Cardiac muscle cell (in vitro differentiated cells and primary cell): ENCODE measurements at places on chromosomes 2 and 18. TPM values are rescaled to one million over a fixed set of nuclear protein-coding genes. Genes with fewer than 3 reads are reported as not detected.

DNA sequence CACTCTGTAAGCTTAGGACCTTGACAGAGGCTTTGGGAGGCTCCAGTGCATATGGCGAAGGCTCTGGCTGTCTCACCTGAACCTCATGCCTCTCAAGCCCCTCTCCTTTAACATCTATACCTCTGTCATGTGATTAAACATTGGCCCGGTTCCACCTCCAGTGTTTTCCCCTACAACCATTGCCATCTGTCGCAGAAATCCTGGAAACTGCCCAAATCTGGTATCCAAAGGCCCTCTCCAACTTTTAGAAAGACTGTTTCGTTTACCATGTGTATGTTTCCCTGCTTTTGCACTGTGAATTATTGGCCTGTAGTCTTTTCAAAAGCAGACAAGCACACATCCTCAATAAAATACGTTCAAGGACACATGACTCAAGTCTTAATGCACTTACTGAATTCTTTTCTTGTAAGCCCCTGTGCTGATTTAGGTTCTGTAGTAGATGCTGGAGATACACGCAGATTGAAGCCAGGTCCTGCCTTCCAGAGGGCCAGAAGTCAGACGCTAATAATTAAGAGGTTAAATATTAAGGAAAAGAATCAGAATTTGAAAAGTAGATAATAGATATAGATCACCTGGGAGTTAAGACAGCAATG, 386.4 kb upstream of the SLC14A2 start:
- no peak for DNase-seq

GRCh38 chr2:109195193-109196045, 66.4 kb downstream of the SH3RF3 start:
- no peak for DNase-seq

GRCh38 chr2:148538375-148538774, 106.2 kb upstream of the EPC2 start:
- DNase-seq: no peak

GRCh38 chr2:237405605-237406004, 8.4 kb downstream of the COL6A3 start:
- DNase-seq: no peak

- peak; percentile 94 for DNase-seq
Measured at GRCh38 chr2:98608116-98608961, at the start of the genes COA5 and UNC50. COA5 (minus strand) TSS chr2:98608512; CDS start chr2:98608405, 107 bp downstream. UNC50 (plus strand) TSS chr2:98608589; CDS start chr2:98609760, 1,171 bp downstream.

DNA sequence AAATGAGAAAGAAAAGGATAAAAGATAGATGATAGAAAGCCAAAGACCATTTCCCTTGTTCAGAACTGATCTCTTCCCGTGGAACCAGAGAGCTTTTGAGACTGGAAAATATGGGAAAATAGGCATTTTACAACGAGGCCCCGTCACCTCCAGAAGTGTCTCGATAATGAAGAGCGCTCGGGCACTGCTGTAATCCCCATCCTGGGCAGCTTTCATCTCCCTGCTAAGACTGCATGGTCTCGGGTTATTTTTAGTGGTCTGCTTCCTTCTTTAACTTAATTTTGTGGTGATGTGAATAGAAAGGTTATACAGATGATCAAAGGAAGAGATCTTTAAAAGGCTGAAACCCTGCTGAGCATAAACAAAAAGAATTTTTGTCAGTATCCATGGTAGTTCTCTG, 176.6 kb downstream of the METTL4 start:
- DNase-seq: no peak

DNA sequence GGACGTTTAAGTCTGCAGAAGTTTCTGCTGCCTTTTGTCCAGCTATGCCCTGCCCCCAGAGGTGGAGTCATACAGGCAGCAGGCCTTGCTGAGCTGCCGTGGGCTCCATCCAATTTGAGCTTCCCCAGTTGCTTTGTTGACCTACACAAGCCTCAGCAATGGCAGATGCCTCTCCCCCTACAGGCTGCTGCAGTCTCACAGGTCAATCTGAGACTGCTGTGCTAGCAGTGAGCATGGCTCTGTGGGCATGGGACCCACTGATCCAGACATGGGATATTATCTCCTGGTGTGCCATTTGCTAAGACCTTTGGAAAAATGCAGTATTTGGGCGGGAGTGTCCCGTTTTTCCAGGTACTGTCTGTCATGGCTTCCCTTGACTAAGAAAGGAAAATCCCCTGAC, 726.0 kb downstream of the ERBB4 start:
- no peak for DNase-seq

DNA sequence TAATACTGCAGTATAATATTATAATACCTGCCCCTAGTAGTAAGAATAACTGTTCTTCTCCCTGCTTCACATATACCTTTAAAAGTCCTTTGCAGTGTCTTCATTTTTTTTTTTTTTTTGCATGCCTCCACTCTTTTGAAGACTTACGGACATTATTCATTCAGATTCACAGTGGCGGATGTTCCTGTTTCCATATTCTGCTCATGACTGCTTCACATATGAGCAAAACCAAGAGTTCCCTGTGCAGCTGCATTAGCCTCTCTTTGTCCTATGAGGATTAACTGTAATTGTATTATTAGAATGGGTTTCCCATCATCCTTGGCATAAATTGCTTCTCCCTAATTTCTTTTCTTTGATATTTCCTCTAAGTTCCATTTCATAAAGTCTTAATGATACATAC, 12.8 kb downstream of the IL18RAP start:
- no peak for DNase-seq

Gene CYS1
- 0.89 and 0.92 TPM in 2 replicates for total RNA-seq

DNA sequence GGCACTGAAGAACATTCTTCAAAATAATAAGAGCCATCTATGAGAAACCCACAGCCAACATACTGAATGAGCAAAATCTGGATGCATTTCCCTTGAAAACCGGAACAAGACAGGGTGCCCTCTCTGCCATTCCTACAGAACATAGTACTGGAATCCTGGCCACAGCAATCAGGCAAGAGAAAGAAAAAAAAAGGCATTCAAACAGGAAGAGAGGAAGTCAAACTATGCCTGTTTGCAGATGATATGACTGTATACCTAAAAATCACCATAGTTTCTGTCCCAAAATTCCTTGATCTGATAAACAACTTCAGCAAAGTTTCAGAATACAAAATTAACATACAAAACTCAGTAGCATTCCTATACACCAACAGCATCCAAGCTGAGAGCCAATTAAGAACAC, 119.5 kb upstream of the PARD3B start:
- no peak for DNase-seq

Gene GLI2
- 9.5 and 13.8 TPM in 2 replicates for total RNA-seq

GRCh38 chr2:68943581-68944568, 8.8 kb downstream of the GKN2 start:
- DNase-seq: peak; percentile 75

Gene SAG
- total RNA-seq: not detected in 2 replicates

DNA sequence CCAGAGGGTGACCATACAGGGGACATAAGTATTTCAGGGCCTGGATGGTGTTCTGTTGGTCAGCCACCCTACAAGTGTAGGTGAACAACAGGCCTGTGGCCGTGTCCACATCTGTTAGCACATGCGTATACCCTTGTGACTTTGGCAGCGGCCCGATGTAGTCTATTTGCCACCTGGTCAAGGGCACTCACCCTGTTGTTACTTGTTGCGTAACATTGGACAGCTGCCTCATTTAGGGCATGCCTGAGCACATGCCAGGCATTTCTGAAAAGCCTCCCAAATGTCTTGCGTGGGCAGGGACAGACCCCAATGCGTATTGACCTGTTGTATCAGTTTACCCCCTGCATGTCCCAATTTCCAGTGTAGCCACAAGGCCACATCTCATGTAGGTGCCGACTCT, 235.0 kb downstream of the MBD5 start:
- DNase-seq: no peak

Gene PSMD1
- total RNA-seq: 68.1 and 122 TPM in 2 replicates

DNA sequence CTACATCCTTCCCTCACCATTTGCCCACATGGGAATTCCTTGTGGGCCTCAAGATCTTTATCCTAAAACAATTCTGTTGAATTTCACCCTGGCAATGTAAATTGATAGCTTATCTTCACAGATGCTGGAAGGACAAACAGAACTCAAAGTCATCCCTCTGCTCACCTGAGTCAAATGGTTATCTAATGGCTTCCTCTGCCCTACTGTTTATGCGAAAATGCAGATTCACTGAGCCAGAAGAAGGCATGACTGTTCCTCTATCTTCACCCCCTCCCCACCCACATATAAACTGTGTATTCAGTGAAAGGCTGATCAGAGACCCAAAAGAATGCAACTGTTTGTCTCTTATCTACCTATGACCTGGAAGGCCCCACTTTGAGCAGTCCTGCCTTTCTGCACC, 43.9 kb upstream of the VWA3B start:
- no peak for DNase-seq
